Smooth muscle cell of trachea (primary cell): ENCODE measurements at places on chromosomes 16 and 17. TPM values are rescaled to one million over a fixed set of nuclear protein-coding genes. Genes with fewer than 3 reads are reported as not detected.

Gene IKZF3
- total RNA-seq, result 0.33 TPM in 1 of 2 replicates, not detected in the other

Gene THUMPD1
- 77.8 and 105 TPM in 2 replicates for total RNA-seq

Gene ACE
- total RNA-seq, result 7.9 and 20.5 TPM in 2 replicates

Gene PER1
- total RNA-seq, result 3.9 and 9.4 TPM in 2 replicates

Gene PPL
- total RNA-seq, result 51.5 and 105 TPM in 2 replicates

Gene WNK4
- total RNA-seq, result 0.29 and 0.33 TPM in 2 replicates

Gene CCL7
- total RNA-seq, result 1.7 TPM in 1 of 2 replicates, not detected in the other

Gene DOC2A
- 1.2 TPM in 1 of 2 replicates, not detected in the other for total RNA-seq

Gene RAMP2
- not detected in 2 replicates for total RNA-seq

Gene RFWD3
- 10.8 and 25.2 TPM in 2 replicates for total RNA-seq
